ENCODE measurements at places on chromosomes 1 and 21.

DNA sequence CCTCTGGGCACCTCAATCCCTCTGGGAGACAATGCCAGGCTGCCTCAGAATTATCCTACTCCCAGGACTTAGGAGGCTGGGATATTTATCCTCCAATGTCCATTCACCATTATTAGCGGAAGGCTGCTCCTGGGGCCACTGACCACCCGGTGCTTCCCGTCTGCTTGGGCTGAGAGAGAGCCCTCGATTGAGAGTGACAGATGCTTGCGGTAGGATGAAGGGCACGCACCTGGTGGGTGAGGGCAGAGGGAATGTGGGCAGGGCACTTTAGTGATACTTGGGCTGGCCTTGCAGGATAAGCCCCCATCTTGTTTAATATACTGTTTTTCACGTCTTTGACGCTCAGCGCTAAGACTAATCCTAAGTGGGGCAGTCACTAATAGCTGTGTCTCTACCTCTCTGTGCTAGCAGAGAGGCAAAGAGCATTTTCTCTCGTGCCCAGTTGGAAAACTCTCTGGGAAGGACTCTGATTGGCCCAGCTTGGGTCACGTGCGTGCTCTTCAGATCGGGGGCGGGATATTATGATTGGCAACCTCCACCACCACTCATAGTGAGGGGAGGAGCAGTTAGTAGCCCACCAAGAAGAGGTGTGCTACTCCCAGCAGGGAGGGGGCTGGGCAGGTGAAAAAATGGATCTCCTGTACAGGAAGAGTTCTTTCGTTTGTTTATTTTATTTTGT, 10.6 kb upstream of the PARS2 start:
- DNase-seq: no peak

DNA sequence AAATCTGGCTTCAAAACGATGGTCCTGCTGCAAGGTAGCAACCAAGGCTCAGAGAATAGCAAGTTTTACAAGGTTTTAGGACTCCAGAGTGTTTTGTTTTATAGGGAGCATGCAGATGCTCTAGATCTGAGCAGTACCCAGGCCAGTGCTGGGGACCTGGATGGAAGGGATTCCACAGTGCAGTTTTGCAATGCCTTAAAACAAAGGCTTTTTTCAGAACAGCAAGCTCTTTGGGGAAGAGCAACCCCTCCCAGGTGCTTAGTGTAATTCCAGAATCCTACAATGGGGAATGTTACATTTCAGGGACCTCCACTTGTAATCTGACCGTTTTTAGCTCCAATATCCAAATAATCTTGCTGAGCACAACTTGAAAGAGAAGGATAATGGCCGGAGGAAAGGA, 6.7 kb downstream of the ROR1 start:
- DNase-seq: no peak

GRCh38 chr1:153872331-153872730, 50.4 kb downstream of the GATAD2B start:
- DNase-seq: no peak

DNA sequence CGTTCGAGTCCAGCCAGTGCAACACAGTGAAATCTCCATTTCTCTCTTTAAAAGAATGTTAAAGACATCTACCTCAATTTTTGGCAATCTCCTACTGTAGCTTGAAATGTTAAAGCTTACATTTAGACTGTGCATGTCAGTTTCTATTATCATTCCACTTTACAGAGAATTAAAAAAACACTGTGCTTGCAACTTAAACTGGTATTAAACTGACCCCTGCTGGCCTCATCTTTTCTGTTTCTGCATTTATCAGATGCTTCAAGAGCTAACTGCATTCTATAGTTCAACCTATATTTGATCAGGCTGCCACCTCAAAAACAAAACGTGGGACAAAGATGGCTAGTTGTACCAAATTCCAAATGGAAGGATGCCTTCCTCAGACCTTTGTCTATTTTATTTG, 226.5 kb downstream of the SMYD3 start:
- no peak for DNase-seq

DNA sequence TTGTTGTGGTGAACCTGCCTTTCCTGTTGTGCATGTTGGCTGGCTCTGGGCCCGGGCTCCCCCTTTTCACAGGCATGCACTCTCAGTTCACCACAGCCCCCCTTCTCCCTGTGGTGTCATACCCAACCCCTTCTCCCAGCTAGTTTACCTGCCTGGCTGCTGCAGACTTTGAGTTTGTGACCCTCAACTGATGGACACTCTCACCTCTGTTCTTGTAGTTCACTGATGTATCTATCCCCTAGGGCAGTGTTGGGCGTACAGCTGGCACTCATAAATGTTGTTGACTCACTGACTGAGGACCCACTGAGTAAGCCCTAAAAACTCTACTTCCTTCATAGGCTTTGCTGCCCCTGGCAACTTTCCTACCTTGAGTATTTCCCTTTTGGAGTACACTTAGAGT, 54.9 kb downstream of the WDR64 start:
- no peak for DNase-seq

Data from stimulated activated CD8-positive, alpha-beta memory T cell treated with anti-CD3 and anti-CD28 coated beads, Interleukin-15, amount 100 ng/mL, for 4 hours (primary cell).